Fibroblast of skin of left quadriceps (primary cell): ENCODE measurements at places on chromosomes 6 and 20.

GRCh38 chr6:36755435-36756348 lies 58.1 kb downstream of the RAB44 start:
- DNase-seq = no peak

DNA sequence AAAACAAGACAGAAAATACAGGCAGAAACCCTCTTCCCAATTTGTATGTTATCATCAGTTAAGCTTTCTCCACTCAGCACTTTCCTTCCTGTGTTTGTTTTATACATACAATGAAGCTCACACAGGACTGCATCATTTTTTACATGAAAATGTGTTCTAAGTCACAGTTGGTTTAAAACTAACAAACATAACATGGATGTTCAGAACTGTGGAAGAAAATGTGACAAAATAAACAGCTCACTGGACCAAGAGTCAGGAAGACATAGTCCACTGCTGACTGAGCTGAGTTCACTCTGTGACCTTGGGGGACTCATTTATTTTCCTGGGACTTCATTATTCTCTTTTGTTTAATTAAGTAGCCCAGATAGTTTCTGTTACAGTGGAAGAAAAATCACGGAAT lies 331.5 kb downstream of the SYNE1 start:
- no peak for DNase-seq

DNA sequence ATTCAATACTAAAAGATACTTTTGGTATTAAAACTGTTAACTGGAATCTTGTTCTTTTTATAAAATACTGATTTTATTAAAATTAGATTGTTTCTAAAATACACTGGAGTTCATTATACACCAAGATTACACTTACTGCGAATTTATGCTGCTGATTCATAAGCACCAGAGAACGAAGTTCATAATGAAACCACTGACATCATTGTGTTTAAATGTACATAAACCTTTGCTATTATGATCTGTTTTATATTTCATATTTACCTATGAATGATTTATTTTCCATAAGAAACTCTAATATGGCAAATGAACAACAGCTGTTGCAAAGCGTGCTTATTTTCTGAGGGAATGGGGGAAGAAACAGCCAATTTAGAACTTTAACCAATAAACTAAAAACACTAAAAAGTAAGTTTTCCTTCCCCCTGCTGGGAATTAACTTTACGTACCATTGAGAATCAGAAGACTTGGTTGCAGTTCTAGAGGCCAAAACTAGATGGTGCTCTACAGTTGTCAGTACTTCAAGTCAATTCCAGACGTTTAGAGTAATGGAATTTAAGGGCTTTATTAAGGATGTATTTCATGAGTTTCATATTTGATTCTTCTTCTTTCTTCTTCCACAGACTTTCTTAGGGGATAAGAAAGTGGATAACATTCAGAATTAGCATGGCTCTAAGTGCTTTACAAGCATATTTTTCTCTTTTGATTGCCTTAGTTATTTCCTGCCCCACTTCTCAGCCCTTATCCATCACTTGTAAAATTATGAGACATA lies 30.8 kb upstream of the COL19A1 start:
- peak; percentile 53 for DNase-seq

DNA sequence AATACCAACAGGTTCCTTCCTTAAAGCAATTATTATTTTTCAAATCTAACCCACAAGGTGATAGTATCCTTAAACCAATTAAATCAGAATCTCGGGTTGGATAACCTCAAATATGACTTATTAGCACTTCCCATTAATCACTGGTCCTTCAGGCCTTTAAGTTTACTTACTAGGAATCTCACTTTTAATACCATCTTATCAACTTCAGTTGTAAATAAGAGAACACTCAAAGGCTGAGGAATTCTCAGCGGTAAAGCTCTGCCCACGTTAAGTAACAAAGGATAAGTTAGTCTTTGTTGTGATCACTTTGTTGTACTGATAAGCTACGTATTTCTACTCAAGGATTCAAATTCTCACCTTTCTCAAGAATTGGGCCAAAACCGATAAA lies 82.0 kb downstream of the OR2B2 start:
- no peak for DNase-seq

DNA sequence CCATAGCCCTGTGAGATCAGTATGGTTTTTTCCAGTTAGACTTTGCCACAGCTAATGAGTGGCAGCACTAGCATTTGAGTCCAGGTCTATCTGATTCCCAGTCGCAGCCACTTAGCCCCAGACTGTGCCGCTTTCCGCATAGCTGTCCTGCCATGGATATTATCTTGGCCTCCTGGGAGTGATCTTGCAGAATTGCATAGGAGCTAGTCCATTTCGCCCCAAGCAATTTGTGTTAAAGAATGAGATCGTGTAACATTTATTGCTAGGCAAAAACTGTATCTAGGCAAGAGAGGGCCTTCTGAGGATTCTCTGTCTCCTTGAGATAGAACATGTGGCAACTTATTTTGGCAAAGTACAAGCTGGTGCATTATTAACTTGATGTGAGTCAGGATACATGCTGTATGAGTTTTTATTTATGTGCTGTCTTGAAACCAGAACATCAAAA lies 74.2 kb downstream of the EZR start:
- DNase-seq = no peak
